Neural progenitor cell (in vitro differentiated cells): ENCODE measurements at places on chromosomes 11 and 22. TPM values are rescaled to one million over a fixed set of nuclear protein-coding genes. Genes with fewer than 3 reads are reported as not detected.

DNA sequence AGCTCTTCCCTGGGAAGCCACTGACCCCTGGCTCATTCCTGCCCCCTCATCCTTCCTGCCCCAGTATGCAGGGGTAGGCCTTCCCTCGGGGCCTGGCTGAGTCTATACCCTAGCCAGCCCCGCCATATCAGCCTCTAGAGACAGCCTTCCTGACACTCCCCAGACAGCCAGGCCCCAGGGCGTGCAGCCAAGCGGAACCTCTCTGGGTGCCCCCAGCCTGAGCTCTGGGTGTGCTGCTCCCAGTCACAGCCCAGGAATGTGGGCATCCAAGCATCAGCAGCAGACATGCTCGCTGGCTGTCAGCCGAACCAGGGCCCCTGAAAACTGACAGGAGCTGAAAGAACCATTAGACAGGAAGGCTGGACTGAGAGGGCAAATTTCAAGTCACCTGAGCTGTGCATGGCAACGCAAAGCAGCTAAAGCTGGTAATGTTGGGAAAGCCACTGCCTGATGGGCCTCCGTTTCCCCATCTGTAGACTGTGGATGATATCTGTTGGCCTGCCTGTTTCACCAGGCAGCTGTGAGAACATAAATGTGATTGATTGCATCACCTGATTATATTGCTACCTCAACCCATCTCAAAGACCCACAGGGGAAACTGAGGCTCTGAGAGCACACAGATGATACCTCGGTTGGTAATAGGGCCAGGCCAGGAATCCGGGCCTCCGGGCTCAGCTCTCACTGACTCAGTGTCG is 93.2 kb downstream of the LRRC32 start:
- H3K4me3 ChIP-seq: no peak overlapping the region
- no peak for DNase-seq
- H3K36me3 ChIP-seq: no peaks in the 10 kb centered on the region
- H3K27ac ChIP-seq: no peak overlapping the region

The C22orf42 gene
- 0.50 TPM in 1 of 2 replicates, not detected in the other for total RNA-seq

- no peak for DNase-seq
- no peak overlapping the region for H3K4me3 ChIP-seq
- H3K27ac ChIP-seq: no peak overlapping the region
- peaks cover 67% of the 10 kb centered on the region for H3K27me3 ChIP-seq
Observed at GRCh38 chr11:107587306-107587979, 3.5 kb upstream of the ELMOD1 start.

DNA sequence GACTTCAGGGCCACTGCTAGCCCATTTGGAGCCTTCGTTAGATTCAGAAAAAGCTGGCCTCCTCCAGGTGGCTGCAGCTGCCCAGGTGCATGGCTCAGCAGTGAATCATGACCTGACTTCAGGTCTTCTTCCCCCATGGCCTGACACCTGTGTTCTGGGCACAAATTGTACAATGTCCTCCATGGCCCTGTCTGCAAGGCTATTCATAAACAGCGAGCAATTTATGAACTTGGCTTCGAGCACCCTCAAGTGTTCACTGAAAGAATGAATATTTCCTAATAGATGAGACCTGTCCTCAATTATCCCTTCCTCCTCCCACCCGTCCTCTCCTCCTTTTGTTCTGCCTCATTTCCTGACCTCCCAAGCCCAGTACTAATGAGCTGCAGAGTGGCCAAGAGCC is 12.2 kb upstream of the VPS37C start:
- no peak for DNase-seq
- no peak overlapping the region for H3K4me3 ChIP-seq
- H3K27ac ChIP-seq: no peak overlapping the region

GRCh38 chr11:35403765-35404387 is 15.5 kb downstream of the SLC1A2 start:
- DNase-seq: no peak
- no peak overlapping the region for H3K4me3 ChIP-seq
- H3K27me3 ChIP-seq: no peaks in the 10 kb centered on the region

The NNMT gene
- 1.7 TPM in 1 of 2 replicates, not detected in the other for total RNA-seq

The DMC1 gene
- total RNA-seq: 20.0 and 22.8 TPM in 2 replicates

- DNase-seq: no peak
- no peaks in the 10 kb centered on the region for H3K27me3 ChIP-seq
- H3K36me3 ChIP-seq: no peaks in the 10 kb centered on the region
- H3K4me1 ChIP-seq: peaks cover 4% of the 10 kb centered on the region
- H3K27ac ChIP-seq: no peak overlapping the region
- no peak overlapping the region for H3K4me3 ChIP-seq
Observed at GRCh38 chr11:69454018-69454417, 27.4 kb upstream of the LINC01488 start.

DNA sequence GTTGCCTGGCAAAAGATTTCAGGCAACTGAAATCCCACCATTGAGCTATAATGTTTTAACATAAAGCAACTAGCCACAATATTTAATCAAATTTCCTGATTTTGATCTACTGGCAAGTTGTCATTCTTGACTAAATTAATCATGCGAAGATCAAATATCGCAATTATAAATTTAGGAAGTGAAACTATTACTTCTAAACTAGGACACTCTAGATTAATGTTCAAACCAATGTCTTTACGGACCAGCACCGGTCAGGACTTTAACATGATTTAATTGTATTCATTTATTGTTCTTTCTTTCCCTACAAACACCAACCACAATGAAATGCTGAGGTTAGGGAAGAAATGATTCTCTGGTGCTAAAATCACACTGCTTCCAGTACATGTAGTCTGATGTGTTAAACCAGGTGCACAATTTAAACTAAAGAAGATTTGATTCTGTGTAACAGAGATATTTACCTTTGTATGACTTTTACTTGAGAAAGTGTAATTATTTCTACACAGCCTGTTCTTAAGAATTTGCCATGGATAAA is 14.9 kb downstream of the GAS2 start:
- H3K27me3 ChIP-seq: no peaks in the 10 kb centered on the region
- no peak overlapping the region for H3K4me3 ChIP-seq
- no peak overlapping the region for H3K27ac ChIP-seq
- H3K36me3 ChIP-seq: no peaks in the 10 kb centered on the region
- no peaks in the 10 kb centered on the region for H3K4me1 ChIP-seq

The SERPIND1 gene
- total RNA-seq: not detected in 2 replicates

The CCDC73 gene
- not detected in 2 replicates for total RNA-seq

- no peaks in the 10 kb centered on the region for H3K36me3 ChIP-seq
- H3K27me3 ChIP-seq: no peaks in the 10 kb centered on the region
- no peak overlapping the region for H3K4me3 ChIP-seq
- DNase-seq: peak; percentile 27
- H3K27ac ChIP-seq: no peak overlapping the region
Observed at GRCh38 chr22:43505896-43506295, 94.1 kb downstream of the MPPED1 start.

The ST14 gene
- 1.4 and 2.4 TPM in 2 replicates for total RNA-seq

DNA sequence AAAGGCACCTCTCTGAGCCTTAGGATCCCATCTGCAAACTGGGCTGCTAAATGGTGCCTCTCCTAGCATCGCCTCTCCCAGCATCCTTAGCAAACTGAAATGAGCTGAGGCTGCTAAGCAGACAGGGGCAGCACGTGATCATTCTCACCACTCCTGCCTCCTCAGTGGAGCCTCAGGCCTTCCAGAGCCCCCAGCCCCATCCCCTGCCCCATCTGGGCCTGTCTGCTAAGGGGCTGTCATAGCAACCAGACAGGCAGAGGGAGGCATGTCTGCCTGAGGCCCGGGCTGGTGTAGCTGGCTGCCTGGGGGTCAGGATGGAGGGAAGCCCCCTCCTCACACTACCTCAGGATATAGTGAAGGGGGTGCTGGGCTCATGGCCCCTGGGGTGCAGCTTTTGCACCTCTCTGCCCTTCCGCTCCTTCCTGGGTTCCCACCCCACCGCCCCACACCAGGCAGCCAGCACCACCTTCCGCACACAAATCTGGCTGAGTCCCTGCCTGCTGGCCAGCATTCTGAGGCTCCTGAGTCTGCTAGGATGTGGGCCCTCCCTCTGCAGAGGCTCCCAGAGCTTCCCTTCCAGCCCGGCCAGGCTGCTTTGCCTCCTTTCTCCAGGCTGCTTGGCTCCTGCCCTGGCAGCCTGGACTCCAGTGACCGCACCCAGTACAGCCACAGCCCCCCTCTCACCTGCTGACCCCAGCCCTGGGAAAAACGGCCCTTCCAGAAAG is 47.5 kb upstream of the TTLL12 start:
- no peaks in the 10 kb centered on the region for H3K27me3 ChIP-seq
- H3K4me1 ChIP-seq: no peaks in the 10 kb centered on the region
- no peak overlapping the region for H3K4me3 ChIP-seq

DNA sequence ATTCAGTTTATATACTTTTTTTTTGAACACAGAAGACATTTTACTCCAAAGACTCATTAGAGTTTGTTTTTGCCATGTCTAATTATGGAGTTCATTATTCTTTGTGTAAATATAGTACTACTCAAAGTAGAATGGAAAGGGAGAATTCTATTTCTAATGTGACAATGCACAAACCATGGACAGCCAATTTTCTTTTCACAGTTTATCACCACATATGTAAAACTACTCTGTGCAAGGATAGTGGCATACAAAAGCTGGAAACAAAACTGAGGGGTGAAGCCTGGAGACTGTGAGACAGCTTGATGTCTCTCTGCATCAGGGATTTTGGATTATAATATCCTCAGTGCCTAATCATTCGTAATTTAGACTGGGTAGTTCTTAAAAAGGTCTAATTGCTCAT is 75.5 kb downstream of the LUZP2 start:
- H3K4me1 ChIP-seq: no peaks in the 10 kb centered on the region
- H3K27me3 ChIP-seq: no peaks in the 10 kb centered on the region
- no peak overlapping the region for H3K4me3 ChIP-seq
- no peak for DNase-seq

The SCN4B gene
- total RNA-seq: 3.6 and 7.1 TPM in 2 replicates

- peak; percentile 1 for DNase-seq
- peaks cover 27% of the 10 kb centered on the region for H3K4me1 ChIP-seq
- H3K4me3 ChIP-seq: no peak overlapping the region
- no peak overlapping the region for H3K27ac ChIP-seq
- H3K27me3 ChIP-seq: peaks cover 36% of the 10 kb centered on the region
Observed at GRCh38 chr22:38449776-38450175, 5.2 kb downstream of the KCNJ4 start.

DNA sequence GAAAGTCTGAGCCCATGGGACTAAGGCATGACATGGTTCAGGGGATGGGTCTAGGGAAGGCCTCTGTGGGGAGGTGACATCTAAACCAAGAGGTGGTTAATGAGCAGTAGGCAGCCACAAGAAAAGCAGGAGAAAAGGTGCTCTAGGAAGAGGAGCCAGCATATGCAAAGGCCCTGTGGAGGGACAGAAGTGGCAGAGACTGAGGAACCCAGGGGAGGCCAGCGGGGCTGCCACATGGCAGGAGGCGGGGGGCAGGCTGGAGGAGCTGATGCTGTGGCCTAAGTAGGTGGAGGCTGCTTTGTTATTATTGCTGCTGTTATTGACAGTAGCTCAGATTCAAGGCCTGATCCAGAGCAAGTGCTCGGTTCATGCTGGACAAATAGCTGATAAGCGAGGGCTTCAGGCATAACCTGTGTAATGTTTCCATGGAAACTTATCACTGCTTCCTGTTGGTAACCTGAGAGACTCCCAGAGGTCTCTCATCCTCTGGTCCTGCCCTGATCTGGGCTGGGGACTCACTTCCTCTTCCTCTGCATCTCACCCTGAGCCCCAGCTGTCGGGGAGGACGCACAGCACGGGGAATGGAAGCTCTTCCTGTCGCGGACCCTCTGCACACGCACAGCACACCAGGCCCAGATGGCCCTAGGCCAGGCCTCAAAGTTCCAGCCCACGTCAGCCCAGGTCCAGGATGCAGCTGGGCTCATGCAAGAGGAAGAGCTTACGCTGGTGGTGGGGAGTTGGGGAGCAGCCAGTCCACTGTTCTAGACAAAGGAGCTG is 75.2 kb upstream of the TP53I11 start:
- no peaks in the 10 kb centered on the region for H3K27me3 ChIP-seq
- DNase-seq: no peak
- no peaks in the 10 kb centered on the region for H3K36me3 ChIP-seq

- H3K27me3 ChIP-seq: no peaks in the 10 kb centered on the region
- peaks cover 24% of the 10 kb centered on the region for H3K4me1 ChIP-seq
- no peaks in the 10 kb centered on the region for H3K36me3 ChIP-seq
- no peak for DNase-seq
- H3K4me3 ChIP-seq: no peak overlapping the region
Observed at GRCh38 chr11:93623920-93624319, 37.6 kb upstream of the CEP295 start.

The MAPK8IP1 gene
- 3.7 and 11.0 TPM in 2 replicates for total RNA-seq

The ANGPTL5 gene
- not detected in 2 replicates for total RNA-seq

- no peak overlapping the region for H3K4me3 ChIP-seq
- no peaks in the 10 kb centered on the region for H3K27me3 ChIP-seq
- H3K36me3 ChIP-seq: no peaks in the 10 kb centered on the region
- H3K27ac ChIP-seq: no peak overlapping the region
- H3K4me1 ChIP-seq: peaks cover 24% of the 10 kb centered on the region
Observed at GRCh38 chr22:39012533-39013511, 1.2 kb upstream of the APOBEC3C start.

DNA sequence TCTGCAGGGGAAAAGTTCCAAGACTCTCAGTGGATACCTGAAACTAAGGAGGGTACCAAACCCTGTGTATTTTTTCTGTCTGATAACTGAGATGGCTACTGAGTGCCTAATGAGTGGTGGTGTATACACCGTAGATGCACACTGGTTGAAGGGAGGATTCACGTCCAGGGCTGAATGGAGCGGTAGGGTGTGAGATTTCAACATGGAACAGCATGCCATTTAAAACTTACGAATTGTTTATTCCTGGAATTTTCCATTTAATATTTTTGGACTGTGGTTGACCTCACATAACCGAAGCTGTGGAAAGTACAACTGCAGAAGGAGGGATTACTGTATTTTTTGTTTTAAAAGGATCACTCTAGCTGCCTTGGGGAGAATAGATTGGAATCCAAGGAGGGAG is 322.5 kb upstream of the SORL1-AS1 start:
- DNase-seq: no peak
- H3K36me3 ChIP-seq: no peaks in the 10 kb centered on the region
- H3K4me1 ChIP-seq: no peaks in the 10 kb centered on the region
- no peak overlapping the region for H3K27ac ChIP-seq

DNA sequence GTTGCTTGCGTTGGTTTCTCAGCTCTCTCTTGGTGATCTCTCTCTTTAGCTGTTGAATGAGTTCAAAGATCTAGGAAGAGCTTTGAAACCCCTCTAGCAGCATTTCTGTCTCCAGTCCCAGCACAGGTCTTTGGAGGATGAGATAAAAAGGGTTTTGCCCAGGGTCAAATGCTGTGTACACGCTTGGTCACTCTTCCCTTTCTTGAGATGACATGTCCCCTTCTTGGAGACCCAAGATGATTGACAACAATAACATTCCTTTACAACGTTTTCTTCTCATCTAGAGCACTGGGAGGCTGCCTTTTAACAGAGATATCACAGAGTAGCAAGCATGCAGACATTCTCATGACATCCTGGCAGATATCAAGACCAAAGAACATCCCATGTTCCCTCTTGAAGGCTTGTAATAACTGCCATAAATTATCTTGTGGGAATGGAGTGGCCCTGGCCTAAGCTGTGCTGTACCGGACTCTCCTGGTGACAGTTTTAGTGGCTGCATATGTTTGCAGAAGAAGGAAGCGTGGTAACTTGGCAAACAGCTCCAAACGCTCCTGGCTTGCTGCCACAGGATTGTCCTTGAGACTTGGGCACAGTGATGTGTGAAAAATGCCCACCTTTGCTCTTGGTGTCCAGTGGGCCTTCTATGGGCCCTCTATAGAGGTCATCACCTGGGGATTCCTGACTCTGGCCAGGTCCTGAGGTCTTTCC is 107.8 kb downstream of the PTPRJ start:
- no peaks in the 10 kb centered on the region for H3K27me3 ChIP-seq
- H3K4me1 ChIP-seq: peaks cover 4% of the 10 kb centered on the region
- H3K36me3 ChIP-seq: no peaks in the 10 kb centered on the region
- no peak for DNase-seq
